ENCODE measurements at places on chromosomes 11 and 22.

DNA sequence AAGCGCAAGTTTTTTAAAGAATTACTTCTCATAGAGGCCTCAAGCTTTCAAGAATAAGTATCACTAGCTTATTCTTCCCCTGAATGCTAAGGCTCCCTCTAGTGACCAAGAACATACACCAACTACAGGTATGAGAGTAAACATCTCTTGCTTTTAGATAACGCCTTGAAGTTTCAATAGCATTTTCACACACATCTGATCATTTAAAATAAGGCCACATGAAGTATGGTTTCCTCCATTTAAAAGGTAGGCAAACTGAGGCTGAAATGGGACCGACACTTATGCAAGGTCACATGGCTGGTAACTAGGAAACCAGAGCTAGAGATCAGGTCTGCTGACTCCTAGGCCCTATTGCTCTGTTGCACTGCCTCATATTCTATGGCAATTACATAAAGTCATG lies 66.5 kb downstream of the CCDC34 start:
- no peak for DNase-seq

- no peak for DNase-seq
Observed at GRCh38 chr22:20273758-20274181, 5.7 kb upstream of the RTN4R start.

DNA sequence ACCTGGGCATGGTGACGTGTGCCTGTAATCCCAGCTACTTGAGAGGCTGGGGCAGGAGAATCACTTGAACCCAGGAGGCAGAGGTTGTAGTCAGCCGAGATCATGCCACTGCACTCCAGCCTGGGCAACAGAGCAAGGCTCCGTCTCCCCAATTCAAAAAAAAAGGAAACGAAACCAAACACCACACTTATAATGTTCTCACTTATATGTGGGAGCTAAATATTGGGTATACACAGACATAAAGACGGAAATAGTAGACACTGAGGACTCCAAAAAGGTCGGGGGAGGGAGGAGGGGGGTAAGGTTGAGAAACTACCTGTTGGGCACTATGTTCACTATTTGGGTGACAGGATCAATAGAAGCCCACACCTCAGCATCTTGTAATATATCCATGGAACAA lies 94.3 kb downstream of the GAB2 start:
- DNase-seq, result no peak

DNA sequence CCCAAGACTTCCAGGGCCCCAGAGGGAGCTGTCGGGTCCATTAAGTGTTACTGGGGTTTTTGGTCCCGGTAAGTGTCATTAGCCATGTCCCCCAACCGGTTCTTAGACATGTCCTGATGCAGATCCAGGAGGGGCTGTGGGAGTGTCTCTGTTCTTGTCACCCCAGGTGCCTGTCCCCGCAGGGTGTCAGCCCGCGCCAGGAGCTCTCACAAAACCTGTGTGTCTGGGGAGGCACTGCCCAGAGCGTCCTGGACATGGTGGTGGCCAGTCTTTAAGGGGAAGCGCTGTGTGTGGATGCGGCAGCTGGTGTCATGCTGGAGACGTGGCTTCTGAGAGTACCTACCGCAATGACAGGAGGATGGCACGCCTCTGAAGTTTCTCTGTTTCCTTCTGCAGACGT lies 12.5 kb upstream of the PARVG start:
- no peak for DNase-seq

DNA sequence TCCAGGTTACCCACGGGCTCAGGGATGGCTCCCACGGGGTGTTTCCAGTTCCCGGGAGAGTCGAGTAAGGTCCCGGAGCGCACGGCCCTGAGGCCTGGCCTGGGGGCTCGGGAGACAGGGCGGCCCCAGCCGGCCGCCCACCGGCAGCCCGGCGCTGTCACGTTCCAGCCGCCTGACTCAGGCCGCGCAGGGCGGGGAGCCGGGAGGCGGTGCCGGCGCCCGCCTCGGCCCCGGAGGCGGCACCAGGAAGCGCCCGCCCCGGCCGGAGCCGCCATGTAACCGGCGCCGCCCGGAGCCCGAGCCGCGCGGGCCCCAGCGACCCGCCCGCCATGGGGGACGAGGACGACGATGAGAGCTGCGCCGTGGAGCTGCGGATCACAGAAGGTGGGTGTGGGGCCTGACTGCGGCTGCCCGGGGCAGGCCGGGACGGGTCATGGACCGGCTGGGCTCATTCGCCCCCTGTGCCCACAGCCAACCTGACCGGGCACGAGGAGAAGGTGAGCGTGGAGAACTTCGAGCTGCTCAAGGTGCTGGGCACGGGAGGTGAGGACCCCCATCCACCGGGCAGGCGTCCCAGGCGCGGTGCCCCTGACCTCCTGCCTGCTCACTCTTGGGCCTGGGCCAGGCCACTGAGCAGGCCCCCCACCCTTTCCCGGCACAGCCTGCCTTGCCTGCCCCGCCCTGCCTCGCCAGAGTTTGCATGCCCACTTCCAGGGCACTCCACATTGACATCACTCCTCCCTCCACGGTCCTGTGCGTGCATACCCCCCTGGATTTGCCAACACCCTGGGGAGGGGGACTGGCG lies at the start of gene RPS6KA4:
Gene RPS6KA4, plus strand, starts transcription at position 256 of the 805 bp plus-strand sequence. Its CDS starts 74 bp downstream, at position 330.
- DNase-seq, result peak; percentile 41

GRCh38 chr11:66707486-66707885 lies 21.5 kb downstream of the SPTBN2 start:
- DNase-seq, result no peak

GRCh38 chr11:133303262-133303661 lies 229.0 kb downstream of the OPCML start:
- DNase-seq, result no peak

DNA sequence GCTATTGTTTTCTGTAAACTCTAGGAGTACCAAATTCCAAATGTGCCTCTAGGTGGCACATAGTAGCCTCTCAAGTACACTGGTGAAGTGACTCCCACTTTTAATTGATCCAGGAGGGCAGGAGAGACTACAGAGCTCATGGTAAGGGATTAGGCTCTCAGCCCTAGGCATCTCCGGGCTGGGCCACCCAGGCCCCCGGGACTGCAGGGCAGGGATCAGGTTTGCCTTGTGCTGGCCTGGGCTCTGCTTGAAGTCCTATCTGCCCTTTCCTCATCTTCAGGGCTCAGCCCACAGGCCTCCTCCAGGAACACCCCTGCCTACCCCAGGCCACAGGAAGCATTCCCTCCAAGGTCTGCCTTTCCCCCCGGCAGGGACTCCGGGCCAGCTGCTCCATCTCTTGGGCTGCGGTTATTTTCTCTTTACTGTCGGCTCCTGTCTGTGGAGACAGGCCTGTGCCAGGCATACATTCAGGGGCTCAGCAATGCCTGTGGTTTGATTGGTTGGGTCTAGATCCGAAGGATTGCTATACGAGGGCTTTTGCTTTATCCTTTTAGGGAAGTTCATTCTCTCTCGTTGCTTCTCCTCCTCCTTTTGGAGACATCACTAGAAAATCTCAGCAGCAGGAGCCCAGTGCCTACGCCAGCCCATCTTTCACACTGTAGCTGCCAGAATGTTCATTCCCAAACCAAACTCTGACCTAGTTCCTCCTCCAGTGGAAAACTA lies 32.8 kb downstream of the PARVA start:
- no peak for DNase-seq

DNA sequence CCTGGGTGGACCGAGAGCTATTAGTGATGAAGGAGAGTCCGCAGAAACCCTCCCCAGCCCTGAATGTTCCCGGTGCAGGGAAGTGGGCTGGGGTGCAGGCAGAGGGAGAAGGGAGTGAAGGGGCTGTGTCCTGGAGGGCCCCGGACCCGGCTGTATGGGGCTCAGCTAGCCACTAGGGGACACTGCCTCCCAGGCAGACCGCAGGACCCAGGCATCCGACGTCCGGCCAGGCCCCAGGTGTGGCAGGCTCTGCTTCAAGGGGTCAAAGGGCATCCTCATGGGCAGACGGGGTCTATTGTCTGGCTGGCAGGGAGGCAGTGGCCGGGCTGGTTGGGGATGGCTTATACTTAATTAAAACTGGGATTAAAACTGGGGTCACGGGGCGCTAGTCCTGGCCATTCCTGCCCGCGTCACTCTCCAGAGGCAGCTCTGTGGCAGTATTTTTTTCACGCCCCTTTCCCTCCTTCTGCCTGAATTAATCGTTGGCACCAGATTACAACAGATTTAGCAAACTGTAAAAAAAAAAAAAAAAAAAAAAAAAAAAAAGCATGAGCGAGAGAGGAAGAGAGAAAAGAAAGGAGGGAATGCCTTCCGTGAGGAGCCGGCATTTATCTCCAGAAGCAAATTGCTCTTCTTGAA lies 5.1 kb downstream of the FLRT1 start:
- DNase-seq, result no peak

Data from activated T-helper 9 cell treated with anti-CD3 and anti-CD28 coated beads, Interleukin-2, amount 50 U/mL, for 16 hours (primary cell).